ENCODE measurements at places on chromosomes 1 and 21.

GRCh38 chr21:29194847-29195246 is 64.4 kb downstream of the MAP3K7CL start:
- DNase-seq, result no peak

DNA sequence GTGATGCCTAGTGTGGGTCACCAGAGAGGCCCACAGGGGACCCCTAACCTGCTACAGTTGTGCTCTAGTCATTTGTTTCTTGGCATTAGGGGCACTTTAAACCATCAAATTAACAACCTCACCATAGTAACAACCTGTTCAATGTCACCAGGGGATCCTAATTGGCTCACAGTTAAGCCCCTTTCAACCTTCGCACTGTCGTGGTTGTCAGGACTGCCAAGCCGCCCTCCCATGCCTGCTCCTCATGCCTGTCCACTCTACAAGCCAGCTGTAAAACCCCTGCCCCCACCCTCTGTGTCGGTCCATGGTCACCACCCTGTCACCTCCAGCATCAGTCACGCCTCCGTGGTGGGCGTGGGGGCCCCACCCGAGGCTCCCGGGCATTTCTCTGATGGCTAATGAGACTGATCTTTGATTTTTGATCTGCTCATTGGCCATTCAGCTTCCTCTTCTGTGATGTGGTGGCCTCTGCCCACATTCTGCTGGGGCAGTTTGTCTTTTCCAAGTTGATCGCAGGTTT is 96.6 kb downstream of the WDR4 start:
- no peak for DNase-seq

DNA sequence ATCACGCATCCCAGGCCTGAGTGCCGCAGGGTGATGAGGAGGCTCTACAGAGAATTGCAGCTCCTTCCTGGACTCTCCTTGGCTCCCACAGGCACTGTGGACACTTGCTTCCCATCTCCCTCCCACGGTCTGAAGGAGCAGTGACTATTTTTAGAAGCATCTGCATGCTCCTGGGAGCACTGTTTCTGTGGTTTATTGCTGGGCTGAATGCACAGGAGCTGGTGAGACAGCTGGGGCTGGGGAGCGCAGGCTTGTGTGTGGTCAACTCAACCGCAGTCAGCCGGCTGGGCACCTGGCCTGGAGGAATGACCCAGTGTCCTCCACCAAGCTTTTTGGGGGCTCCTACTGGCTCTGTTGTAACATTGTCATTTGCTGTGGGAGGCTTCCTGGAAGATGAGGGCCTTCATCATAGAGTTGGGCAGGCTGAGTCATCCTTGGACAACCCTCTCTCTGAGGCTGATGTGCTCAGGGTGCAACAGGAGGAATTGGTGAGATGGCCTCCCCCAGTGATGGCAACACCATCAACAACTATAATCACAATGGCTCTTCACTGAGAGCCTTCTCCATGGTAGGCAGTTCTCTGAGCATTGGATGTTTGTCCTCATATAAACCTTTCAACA is 1.7 kb downstream of the NFASC start:
- DNase-seq, result no peak

DNA sequence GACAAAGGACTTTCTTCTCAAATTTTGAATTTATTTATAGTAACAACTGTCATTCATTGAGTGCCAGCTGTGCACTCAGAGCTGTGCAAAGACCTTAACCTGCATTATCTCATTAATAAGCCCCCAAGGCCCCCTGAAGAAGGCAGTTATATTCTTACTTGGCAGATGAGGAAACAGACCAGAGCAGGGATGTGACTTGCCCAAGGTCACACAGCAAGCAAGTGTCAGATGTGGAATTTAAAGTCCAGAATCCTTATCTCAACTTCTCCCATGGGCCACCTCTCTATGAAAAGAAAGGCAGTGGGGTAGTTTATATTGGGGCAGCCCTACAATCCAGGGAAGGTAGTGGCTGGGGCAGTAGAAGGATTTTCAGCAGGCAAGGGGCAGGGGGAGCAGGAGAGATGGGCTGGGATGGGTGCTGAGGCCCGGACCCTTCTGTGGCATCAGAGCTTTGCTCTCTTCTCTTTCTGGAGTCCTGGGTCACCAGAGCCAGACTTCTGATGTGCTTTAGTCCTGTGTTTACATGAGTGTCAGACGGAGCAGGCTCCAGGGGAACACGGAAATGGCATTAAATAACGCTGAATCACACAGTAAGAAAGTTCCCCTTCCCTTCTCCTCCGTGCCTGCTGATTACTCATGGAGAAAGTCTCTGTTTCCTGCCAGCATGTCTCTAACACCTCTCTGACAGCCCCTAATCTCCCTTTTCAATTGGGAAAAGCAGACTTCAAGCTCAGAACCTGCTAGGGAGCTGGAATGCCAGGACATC is 39.5 kb downstream of the EPHB2 start:
- no peak for DNase-seq

DNA sequence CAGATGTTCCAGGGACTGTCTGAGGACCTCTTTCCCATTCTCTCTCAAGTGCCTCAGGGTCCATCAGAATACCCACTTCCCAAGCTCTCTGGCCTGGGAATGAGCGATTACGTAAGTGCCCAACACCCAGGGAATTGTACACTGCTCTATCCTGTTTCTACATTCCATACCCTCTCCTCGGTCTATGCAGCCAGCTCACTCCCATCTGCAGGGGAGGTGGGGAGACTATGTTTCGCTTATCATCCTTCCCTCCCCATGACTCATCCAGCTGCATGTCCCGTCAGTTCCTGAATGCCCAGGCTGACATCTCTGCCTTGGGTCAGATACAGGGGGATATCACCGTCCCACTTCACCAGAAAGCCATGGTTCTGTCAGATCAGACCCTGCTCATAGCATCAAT is 34.5 kb upstream of the CD1D start:
- DNase-seq, result no peak

- no peak for DNase-seq
These were observed 47.7 kb downstream of the COQ8A start for GRCh38 chr1:226987623-226988333.
